Uterus (tissue), 4 donors: ENCODE measurements at places on chromosomes 16 and 17. TPM values are rescaled to one million over a fixed set of nuclear protein-coding genes. Genes with fewer than 3 reads are reported as not detected.

- H3K36me3 ChIP-seq = no peaks in the 10 kb centered on the region
- no peaks in the 10 kb centered on the region for H3K4me1 ChIP-seq
- H3K4me3 ChIP-seq = no peak overlapping the region
Measured at GRCh38 chr16:5633845-5634440, 536.3 kb upstream of the EEF2KMT start.

DNA sequence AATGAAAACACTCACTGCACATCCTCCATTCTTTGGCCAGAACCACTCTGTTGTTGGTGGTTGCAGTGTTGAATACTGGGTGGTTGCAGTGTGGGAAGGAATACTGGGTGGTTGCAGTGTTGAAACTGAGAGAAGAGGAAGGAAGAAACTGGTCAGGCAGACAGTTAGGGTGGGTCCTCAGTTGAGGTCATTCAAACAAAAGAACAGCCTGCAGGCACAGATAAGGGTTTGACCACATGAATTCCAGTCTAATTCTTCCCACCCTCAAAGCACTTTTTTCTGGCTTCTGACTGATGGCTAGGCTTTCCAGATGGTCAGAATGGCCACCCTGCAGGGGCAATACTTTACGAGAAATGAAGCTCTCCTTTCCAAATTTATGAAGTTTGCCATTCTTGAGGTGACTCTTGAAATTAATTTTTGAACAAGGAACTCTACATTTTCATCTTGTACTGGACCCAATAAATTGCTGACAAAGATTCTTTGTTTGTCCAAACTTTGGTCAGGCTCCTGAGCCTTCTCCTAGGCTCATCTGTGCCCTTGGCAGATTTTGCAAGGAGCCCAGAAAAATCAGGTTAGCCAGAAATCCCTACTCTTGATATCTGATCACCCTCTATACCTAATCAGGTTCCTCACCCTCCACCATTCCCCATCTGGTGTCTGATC lies 596.6 kb upstream of the CDH5 start:
- H3K4me3 ChIP-seq = no peak overlapping the region
- no peak overlapping the region for H3K27ac ChIP-seq
- peaks cover 2% of the 10 kb centered on the region for H3K36me3 ChIP-seq
- no peak for DNase-seq
- no peaks in the 10 kb centered on the region for H3K27me3 ChIP-seq
- H3K4me1 ChIP-seq = no peaks in the 10 kb centered on the region

Gene KRT25
- total RNA-seq = not detected

Gene AP2B1
- total RNA-seq = 40.7 TPM
